ENCODE measurements at places on chromosomes 4 and X. TPM values are rescaled to one million over a fixed set of nuclear protein-coding genes. Genes with fewer than 3 reads are reported as not detected.
A peak's percentile ranks its signal among the peaks of the same experiment; 100 is the strongest.

RFC1 gene
- total RNA-seq: 57.1 TPM

OTOP1 gene
- total RNA-seq: not detected

- H3K4me1 ChIP-seq: peaks cover 32% of the 10 kb centered on the region
- H3K27me3 ChIP-seq: no peaks in the 10 kb centered on the region
These were observed 522 bp downstream of the FNIP2 start for GRCh38 chr4:158769175-158769921.

- no peaks in the 10 kb centered on the region for H3K27me3 ChIP-seq
- H3K27ac ChIP-seq: peak overlapping the region; percentile 64
- H3K4me3 ChIP-seq: no peak overlapping the region
- no peaks in the 10 kb centered on the region for H3K36me3 ChIP-seq
- H3K4me1 ChIP-seq: peaks cover 19% of the 10 kb centered on the region
These were observed 22.9 kb downstream of the FHL1 start for GRCh38 chrX:136170139-136170800.

Measured in endothelial cell of umbilical vein (primary cell).